Stimulated activated CD8-positive, alpha-beta memory T cell treated with anti-CD3 and anti-CD28 coated beads, Interleukin-7, amount 100 ng/mL, for 1 hour (primary cell): ENCODE measurements at places on chromosomes 2 and 18.

DNA sequence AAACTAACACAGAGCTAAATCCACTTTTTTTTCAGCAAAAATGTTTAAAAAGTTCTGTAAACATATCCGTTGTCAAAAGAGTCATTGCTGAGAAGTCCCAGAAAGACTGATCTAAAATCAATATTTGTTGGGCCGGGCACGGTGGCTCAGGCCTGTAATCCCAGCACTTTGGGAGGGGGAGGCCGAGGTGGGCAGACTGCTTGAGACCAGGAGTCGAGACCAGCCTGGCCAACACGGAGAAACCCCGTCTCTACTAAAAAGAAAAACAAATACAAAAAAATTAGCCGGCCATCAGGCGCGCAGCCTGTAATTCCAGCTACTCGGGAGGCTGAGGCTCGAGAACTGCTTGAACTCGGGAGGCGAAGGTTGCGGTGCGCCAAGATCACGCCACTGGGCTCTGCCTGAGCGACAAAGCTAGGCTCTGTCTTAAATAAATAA lies 1.4 kb downstream of the OLA1 start:
- no peak for DNase-seq

DNA sequence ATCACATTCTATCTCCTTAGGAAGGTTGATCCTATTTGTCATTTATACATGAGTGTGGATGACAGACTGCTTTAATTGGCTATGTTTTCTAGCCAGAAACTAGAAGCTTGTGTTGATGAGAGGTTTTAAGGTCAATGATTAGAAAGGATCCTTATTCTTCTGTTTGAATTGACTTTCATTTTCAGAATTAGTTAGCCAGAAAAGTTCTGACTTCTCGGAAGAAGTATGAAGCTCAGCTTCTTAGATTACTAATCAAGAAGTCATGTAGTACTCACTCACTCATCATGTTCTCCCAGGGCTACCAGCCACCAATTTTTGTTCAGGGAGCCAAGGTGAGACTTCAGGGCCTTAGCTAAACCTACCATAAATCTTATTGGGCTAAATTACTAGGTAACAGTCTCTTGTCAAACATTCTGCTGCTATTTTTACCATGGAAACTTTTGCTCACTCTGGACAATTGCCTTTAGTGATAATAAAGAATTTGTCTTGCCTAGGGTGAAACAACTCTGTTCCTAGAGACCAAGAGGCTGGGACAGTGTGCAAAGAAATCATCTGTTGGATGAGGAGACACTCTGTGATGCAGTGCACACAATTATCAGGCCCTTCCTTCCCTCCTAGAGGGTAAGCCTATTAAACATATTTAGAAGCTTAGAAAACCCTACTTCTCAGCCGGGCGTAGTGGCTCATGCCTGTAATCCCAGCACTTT lies 111.6 kb upstream of the DNMT3A start:
- DNase-seq: no peak

- DNase-seq: no peak
Observed at GRCh38 chr18:62201870-62202269, 14.8 kb downstream of the RELCH start.

DNA sequence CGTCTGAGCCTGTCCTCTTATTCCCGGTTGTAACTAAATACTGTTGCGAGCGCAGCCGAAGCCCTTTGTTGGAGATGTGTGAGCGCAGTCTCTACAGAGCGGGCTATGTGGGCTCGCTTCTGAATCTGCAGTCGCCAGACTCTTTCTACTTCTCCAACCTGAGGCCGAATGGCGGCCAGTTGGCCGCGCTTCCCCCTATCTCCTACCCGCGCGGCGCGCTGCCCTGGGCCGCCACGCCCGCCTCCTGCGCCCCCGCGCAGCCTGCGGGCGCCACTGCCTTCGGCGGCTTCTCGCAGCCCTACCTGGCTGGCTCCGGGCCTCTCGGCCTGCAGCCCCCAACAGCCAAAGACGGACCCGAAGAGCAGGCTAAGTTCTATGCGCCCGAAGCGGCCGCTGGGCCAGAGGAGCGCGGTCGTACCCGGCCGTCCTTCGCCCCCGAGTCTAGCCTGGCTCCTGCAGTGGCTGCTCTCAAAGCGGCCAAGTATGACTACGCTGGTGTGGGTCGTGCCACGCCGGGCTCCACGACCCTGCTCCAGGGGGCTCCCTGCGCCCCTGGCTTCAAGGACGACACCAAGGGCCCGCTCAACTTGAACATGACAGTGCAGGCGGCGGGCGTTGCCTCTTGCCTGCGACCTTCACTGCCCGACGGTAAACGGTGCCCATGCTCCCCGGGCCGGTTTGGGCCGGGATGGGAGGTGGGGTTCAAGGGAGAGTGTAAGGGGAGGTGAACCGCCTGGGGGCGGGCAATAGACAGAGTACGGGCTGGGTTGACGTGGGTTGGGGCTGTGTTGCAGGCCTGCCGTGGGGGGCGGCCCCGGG lies at the start of gene HOXD12:
Gene HOXD12 (plus strand): TSS at position 68 of the 819 bp plus-strand sequence. CDS start 7 bp downstream, at position 75.
- no peak for DNase-seq

GRCh38 chr2:37748541-37748940 lies 77.1 kb upstream of the CDC42EP3 start:
- DNase-seq: no peak

DNA sequence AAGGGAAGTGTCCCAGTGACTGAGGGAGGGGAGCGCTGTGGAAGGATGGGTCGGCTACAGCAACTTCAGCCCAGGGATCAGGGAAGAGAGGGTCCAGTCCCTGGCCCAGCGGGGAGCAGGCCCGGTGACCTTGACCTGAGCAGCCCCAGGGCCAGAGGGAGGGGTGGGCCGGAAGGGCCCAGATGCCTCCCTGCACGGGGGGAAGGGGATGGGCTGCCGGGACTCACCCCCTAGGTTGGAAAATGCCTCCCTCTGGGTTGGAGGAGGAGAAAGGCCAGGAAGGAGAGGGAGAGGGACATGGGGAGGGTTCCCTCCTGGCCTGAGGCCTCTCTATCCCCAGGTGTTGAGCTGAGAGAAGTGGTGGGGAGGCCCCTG lies 19.8 kb downstream of the GPC1 start:
- DNase-seq: no peak
